ENCODE measurements at places on chromosomes 3 and 15.

DNA sequence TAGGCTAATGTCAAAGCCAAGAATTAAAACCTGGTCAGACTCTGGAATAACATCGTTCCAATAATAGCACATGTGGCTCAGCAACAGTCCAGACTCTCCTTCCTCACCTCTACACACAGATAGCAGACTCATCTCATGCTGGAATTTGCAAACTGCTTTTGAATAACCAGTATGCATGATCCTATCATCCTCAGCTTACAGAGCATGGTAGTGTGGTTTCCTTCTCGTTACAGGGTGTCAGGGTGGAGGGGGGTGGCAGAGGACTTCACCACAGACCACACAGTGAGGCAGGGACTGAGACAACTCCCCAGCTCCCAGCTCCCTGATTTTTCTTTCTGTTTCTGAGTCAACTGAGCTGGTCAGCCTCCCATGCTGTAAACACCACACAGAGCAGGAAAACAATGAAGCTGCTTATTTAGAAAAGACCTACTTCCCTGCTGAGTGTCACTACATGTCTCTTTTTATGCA lies 101.6 kb downstream of the RPL22L1 start:
- no peak for DNase-seq

GRCh38 chr3:119745942-119746341 lies 36.0 kb upstream of the NR1I2 start:
- DNase-seq, result no peak

GRCh38 chr3:169227911-169228310 lies 435.6 kb downstream of the MECOM start:
- no peak for DNase-seq

DNA sequence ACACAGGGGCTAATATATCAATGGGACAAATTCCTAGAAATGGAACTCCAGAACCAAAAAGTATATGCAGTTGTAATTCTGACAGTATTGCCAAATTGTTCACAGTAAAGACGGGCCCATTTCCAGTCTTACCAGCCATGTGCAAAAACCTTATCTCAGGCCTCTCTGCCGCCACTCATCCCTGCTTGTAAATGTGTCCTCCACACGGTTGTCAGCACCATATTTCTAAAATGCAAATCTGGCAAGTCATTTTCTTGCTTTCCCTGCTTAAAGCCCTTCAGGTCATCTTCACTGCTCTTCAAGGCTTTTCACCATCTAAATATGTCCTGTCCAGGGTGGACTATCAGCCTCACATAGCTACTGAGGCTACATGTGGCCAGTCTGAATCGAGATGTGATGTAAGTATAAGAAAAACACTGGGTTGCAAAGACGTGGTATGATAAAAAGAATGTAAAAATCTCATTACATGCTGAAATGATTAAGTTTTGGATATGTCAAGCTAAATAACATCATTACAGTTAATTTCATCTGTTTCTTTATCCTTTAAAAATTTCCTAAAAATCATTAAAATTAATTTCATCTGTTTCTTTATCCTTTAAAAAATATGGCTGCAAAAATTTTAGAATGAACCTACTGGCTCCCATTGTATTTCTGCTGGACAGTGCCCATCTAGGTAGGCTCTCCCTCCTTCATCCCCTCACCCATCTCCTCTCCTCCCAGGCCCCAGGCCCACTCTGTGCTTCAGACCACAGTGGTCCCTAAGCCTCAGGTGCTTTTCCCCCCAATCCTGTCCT lies 980 bp downstream of the PARP9 start:
- no peak for DNase-seq

DNA sequence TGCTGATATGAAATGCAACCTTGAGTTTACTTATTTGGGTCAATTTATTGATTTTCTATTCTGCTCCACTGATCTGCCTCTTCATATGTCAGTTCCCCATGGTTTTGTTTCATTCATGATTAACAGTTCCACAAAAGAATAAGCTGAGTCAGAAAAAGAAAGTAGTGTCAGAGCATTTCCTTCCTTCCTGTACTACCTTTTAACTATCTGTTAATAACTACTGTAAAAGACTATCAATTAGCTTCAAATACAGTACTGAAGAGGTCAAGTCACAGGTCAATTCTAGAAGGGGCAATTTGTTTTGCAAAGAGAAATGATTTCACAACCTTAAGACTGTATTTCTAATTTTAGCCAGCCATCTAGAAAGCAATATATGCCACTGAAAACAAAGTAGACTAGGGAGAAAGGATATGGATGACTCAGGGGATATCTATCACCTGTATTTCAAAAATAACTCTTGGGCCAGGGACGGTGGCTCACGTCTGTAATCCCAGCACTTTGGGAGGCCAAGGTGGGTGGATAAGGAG lies 129.5 kb downstream of the TFDP2 start:
- no peak for DNase-seq

- DNase-seq, result no peak
These were observed 153.1 kb upstream of the COL8A1 start for GRCh38 chr3:99485286-99485685.

- no peak for DNase-seq
These were observed 48.5 kb downstream of the USP13 start for GRCh38 chr3:179701176-179701827.

- no peak for DNase-seq
These were observed 148.5 kb upstream of the HACD2 start for GRCh38 chr3:123733341-123733740.

DNA sequence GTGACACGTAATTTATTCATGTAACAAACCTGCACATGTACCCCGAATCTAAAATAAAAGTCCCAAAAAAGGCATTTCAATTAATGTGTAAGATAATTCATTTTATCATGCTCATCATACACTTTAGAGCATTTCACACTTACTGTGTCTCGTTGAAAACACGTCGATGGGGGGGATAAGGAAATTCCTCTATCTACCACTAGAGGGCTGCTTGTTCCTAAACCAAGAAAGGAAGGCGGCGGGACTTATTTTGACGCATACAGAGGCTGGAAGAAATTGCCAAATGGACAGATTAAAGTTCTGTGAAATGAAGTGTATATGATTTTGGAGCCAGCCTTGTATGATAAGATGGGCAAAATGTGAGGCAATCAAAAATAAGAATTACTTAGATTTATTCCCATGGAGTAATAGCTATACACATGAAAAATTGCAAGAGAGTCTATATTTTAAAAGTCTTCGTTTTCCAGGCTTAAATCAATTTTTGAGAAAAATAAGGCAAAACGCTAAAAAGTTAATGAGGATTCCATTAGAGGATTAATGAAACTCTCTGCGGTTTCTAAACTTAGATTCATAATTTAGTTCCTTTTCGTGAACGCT lies 346.8 kb downstream of the CNTN3 start:
- no peak for DNase-seq

- DNase-seq, result no peak
These were observed 465.9 kb upstream of the TGFBR2 start for GRCh38 chr3:30140356-30141075.

DNA sequence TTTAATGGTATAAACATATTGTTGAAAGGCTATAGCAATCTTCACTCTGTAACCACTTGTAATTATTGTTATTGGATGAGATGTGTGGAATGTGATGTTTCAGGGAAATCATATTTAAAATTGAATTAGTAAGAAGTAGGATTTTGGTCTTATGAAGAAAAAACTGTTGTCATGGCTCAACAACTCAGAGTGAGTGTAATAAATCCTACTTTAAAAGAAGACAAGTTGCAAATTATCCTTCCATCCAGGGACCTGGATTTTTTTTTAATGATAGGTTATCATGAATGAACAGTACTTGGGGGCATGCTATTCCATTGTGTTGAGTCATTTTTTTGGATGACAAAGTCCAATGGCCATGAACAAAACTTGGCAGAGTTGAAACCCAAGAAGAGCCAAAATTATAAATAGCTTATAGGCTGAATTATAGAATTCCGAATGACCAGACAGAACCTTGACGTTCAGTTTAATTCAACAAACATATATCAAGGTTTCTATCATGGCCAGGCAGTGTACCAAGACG lies 625.5 kb upstream of the ZNF717 start:
- no peak for DNase-seq

DNA sequence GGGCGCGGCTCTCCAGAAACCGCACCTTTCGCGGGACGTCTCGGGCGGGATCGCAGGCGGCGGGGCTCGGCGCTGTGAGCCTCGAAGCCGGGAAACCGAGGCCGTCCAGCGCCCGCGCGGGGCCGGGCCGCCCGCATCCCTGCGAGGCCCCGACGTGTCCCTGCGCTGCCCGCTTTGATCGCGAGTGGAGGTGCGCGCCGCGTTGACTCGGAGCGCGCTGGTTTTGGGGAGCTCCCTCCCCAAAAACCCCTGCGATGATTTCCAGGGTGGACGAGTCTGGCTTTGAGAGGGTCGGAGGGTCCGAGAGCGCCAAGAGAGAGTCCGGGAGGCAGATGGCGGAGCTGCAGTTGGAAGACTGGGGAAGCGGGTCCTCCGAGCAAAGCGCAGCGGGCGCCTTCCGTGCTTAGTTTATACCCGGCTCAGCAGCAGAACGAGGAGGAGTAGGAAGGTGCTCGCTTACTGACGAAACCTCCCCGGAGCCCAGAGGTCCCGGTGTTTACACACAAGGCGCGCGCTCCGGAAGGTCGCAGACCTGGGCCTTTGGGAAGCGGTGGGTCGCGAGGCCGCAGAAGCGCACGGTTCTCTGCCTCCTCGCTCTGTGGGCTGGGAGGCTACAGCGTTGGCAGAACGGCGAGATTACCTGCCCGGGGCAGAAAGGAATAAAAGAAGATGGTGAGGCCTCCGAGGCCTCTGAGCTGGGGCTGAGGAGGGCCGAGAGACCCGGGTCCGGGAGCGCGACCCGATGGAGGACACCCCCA lies 687 bp downstream of the ALDH1A3 start:
- DNase-seq, result no peak

GRCh38 chr15:59764775-59765174 lies 75.7 kb upstream of the BNIP2 start:
- no peak for DNase-seq

- no peak for DNase-seq
These were observed 48.1 kb downstream of the ADAMTS7 start for GRCh38 chr15:78762985-78763795.

DNA sequence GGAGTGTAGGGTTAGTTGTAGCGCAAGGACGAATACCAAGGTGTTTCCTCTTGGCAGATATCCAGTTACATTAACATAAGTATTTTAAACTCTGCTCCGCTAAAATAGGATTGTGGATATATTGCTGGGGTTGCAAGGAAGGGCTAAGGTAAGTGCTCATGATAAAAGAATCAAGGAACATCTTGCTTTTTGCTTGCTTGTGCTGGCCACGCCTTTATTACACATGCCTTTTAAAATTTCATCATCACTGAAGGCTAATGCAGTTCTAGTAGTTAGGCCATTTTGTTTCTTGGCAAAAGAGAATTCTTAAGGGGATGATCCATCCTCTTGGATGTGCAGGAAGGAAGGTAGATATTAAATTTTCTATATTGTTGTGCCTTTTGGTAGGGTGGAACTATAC lies 415.6 kb upstream of the TPM1 start:
- no peak for DNase-seq

- no peak for DNase-seq
These were observed 52.8 kb upstream of the CCNB2 start for GRCh38 chr15:59051873-59052861.
